ENCODE measurements at places on chromosomes 1 and 21.

- DNase-seq, result no peak
These were observed 16.3 kb downstream of the CLIC4 start for GRCh38 chr1:24761582-24761981.

- DNase-seq, result no peak
These were observed 65.6 kb upstream of the ETS2 start for GRCh38 chr21:38740090-38740489.

DNA sequence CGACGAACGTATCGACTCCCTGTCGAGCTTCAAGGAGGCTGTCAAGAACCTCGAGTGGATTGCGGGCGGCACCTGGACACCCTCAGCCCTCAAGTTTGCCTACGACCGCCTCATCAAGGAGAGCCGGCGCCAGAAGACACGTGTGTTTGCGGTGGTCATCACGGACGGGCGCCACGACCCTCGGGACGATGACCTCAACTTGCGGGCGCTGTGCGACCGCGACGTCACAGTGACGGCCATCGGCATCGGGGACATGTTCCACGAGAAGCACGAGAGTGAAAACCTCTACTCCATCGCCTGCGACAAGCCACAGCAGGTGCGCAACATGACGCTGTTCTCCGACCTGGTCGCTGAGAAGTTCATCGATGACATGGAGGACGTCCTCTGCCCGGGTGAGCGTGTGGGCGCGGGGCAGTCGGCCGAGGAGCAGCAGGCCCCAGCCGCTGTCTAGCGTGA lies 28.0 kb downstream of the COL6A2 start:
- DNase-seq, result no peak

- no peak for DNase-seq
These were observed 32.9 kb downstream of the IFI44 start for GRCh38 chr1:78682496-78682895.

DNA sequence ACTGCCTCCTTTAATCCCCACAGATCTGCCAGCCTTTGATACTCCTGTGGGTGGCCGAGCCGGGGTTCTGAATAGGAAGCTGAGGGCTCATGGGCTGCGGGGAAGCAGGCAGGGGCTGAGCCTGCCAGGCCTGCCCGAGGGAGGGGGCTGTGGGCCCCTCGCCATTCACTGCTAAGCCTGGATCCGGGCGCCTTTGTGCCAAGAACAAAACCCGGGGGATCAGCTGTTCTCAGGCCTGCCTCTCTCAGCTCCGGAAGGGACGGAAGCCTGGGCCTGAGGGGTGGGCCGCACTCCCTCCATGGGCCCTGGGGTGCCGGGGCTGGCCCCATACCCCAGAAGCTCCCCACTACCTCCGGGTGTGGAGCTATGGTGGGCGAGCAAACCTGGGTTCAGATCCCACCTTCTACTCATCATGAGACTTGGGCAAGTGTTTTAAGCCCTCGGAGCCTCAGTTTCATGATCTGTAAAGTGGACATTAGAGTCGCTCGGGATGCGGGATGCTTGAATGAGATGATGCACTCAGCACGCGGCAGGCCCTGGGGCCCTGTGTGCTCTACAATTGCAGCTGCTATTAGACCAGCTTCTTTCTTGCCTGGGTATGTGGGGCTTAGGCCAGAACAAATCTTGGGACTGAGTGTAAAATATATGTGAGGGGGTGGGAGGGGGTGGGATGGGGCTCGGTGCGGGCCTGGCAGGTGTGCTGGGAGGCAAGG lies 19.2 kb upstream of the EPHA2 start:
- no peak for DNase-seq
